A549 (cell line): ENCODE measurements at places on chromosomes 11 and 22. TPM values are rescaled to one million over a fixed set of nuclear protein-coding genes. Genes with fewer than 3 reads are reported as not detected.
A peak's percentile ranks its signal among the peaks of the same experiment; 100 is the strongest.

PTGDR2 gene
- polyA plus RNA-seq: 0.07 to 0.19 TPM (median 0.16 TPM) in 3 replicates

FXYD6 gene
- polyA plus RNA-seq: 0.10 to 0.26 TPM (median 0.24 TPM) in 3 replicates

OR52H1 gene
- not detected in 3 replicates for polyA plus RNA-seq

FREY1 gene
- 0.18 to 0.22 TPM (median 0.21 TPM) in 3 replicates for polyA plus RNA-seq

DNA sequence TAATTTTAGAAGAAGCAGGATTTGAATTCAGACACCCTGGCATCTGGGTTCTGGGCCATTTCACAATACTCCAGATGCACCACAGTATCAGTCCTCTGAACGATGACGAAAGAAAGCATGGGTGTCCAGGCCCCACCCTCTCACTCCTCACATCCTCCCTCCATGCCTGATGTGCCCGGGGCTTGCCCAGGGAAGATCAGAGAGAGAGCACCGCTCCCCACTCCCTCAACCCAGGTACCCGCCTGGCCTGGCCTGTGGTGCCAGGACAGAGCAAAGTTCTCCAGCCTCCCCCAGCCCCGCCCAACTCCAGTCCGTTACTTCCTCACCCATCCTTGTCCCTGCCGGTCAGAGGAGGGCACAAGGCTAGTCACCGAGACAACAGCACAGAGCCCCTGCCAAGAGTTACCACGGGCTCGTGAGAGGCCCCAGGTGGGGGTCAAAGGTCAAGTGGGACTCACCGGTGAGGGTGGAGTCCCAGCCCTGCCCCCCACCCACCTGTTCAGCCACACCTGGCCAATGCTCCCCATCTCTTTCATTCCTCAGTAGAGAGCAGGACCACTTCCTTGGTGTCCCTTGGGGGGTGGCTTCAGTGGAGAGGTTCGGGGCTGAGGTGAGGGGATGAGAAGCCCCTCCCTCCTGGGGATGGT lies 8.1 kb downstream of the BCL9L start:
- DNase-seq: no peak

DNA sequence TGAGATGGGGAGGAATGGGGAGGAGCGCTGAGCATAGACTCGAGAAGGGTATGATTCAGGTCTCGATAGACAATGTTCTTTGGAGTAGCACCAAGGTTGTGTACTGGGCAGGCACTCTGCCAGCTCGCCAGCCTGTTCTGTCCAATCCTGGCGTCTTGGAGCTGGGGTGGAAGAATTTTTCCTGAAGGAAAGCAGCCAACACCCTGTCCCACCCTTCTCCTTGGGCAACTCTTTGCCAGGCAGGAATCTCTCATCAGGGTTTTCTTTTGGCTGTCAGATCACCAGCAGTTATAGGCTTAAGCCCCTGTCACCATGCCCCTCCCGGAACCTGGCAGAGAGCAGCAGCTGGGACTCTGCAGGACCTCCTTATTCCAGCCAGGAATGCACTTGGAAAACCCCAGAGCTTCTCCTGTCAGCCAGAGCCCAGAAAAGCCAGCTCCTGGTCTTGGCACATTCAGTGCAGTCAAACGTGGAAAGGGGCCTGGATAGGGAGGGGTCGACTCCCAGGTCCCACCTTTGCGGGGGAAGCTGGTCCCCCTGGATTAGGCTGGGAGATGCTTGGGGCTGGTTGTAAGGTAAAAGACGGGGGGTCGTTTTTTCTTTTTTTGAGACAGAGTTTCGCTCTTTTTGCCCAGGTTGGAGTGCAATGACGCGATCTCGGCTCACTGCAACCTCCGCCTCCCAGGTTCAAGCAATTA lies 14.4 kb upstream of the SPTBN2 start:
- DNase-seq: peak; percentile 78

- no peak for DNase-seq
Measured at GRCh38 chr11:68066742-68067141, 27.9 kb downstream of the TCIRG1 start.

DNA sequence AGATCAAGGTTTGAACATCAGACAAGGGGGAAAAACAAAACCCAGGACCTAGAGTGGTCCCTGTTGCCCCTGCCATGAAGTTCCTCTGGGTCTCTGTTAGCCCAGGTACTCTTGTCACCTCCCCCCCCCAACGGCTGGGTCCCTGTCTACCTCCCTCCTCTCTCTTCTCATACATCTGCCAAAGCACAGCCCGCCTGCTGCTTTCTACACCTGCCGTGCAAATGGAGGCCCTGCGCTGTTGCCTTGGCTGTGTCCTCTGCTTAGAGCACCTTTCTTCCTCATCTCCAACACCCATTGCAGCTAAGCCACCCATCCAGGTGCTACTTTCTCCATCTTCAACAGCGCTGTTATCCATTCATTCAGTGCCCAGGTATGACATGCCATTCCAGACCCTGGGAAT lies 99.2 kb downstream of the TP53I11 start:
- no peak for DNase-seq

GRCh38 chr11:42620796-42621195 lies 691.0 kb upstream of the API5 start:
- no peak for DNase-seq

- DNase-seq: no peak
Measured at GRCh38 chr11:69442807-69443137, 38.7 kb upstream of the LINC01488 start.

- no peak for DNase-seq
Measured at GRCh38 chr22:42310291-42311015, 40.0 kb upstream of the TCF20 start.

- DNase-seq: no peak
Measured at GRCh38 chr11:134266841-134267251, 9.3 kb upstream of the GLB1L3 start.
